Stimulated activated naive CD4-positive, alpha-beta T cell (primary cell): ENCODE measurements at places on chromosomes 7 and 10.

DNA sequence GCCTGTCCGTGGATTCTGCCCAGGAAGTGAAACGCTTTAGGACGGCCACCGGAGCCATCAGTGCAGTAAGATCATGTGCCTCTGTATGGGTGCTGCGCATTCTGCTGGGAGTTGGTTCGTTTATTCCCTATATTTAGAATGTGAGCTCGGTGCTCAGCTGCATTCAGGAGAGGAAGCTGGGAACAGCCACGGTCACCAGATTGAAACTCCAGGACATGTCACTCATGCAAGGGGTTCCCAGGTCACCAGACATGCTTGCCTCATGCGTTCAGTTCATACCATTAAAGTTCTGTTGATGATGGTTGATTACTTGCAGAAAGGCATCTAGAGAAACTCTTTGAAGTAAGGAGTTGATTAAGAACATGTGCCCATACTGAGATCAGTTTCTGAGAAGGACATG, 78.1 kb downstream of the TRRAP start:
- no peak for DNase-seq

DNA sequence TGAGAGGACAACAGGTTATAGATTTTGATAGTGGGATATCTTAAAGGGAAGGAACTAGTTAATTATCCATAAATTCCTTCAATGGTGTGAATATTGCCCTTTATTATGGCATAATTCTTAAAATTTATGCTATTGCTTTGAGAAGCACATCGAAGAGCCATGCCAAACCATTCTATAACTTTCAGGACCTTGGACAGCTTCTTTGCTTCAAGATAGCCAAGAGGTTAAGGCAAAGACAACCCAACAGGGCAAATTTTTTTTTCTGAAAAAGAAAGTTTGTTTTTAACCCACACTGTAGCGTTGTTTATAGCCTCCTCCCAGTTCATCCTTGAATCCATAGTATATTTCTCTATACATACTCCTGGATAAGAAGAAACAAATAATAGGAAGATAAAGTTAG, 103.2 kb downstream of the NRG3 start:
- no peak for DNase-seq

DNA sequence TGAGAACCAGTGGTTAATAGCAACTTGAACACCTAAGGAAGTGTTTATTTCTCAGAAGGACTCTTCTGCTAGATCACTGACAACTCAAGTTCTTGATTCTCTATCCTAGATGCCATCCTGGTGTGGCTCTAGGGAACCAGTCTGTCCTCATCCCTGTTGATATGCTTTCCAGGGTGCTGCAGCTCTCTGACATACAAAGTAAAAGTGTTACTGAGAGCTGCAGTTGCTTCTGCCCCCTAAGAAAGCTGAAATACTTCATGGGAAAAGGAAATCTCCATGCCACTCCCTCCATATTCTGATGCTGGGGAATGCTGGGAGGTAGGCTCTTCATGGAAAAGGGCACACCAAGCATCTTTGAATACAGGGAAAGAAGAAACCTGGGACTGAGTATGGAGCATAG, 168.1 kb downstream of the KLF6 start:
- no peak for DNase-seq

DNA sequence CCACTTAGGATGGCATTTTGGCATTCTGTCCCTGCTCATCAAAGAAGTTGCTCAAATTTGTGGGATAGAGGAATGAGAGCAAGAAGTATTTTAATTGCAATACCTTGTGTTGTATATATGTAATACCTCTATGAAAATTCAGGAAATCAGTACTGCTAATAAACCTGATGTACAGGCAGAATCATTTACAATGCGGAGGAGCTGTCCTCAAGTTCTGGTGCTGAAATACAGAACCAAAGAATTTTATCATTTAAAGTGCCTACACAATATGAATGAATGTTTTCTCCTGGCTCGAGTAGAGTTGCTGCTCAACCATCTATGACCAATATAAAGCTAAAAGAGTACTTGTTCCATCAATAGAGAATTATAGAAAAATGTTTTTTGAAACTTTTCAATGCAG, 305.8 kb downstream of the PLXNA4 start:
- DNase-seq: no peak

DNA sequence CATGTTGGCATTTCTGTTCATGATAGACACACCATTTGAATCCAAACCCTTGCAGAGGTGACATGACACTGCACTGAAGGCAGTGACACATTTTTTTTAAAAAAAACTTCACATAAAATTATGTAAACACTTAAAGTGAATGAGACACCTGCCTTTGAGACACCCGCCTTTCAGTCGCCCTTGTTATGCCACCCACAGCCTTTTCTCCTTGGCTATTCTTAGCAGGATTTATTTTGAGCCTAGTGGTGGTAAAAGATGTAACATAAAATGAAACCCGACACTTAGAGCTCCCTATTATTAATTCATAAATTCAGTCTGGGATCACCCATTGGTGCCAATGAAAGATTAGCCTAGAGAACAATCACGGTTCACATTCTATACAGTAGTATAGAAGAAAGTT, 161.3 kb downstream of the DYNC1I1 start:
- DNase-seq: no peak

GRCh38 chr7:130371046-130371445, 9.2 kb upstream of the CPA1 start:
- no peak for DNase-seq

- DNase-seq: no peak
These were observed 135.4 kb downstream of the EMX2 start for GRCh38 chr10:117677890-117678500.

- no peak for DNase-seq
These were observed 92.6 kb downstream of the PTPRE start for GRCh38 chr10:127999297-128000129.

DNA sequence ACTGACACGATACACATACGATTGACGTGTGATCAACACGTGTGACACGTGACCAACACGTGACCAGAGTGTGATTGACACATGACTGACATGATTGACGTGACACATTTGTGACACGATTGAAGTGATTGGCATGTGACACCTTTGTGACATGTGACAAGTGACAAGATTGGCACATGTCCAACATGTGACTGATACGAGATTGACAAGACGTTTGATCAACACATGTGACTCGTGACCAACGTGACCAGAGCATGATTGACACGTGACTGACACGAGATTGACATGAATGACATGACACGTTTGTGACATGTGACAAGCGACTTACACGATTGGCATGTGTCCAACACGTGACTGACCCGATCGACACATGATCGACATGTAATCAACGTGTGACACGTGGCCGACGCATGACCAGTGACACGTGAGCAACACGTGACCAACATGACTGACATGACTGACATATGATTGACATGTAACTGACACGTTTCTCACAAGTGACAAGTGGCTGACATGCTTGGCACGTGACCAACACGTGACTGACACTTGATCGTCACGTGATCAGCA, 22.0 kb downstream of the CRPPA start:
- DNase-seq: no peak

DNA sequence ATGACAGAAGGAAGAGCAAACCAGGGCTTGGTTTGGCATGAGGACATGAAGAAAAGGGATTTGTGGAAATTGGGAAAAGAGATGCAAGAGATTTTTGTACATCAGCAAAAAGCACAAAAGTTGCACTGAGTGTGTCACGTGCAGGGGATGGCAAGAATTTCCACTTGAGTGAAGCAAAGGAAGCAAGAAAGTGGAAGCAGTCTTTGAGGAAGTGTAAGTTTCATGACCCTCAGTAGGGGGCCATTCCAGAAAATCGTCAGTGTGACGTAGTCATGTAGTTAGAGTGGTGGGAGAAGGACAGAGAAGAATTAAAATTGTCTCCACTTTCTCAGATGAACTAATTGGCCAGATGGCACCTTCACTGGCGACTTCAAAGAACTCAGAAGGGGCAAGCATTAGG, 123.3 kb upstream of the FZD1 start:
- DNase-seq: no peak

DNA sequence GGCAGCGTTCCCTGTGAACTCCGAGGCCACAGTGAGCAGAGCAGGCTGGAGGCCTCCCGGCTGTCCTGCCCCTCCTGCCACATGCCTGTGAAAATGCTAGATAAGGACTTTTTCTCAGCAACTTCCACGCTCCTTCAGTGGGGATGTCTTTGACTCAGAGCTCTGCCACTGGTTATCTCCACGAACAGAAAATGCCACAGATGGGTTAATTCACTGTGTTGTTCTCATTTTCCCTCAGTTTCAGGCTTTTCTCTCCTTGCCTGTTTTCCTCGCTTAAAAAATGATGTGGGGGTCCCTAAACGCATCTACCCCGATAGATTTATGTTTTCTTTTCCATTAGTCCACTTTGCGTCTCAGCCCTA, 51.3 kb downstream of the IKZF1 start:
- DNase-seq: no peak

GRCh38 chr10:129861776-129862531, 102.1 kb downstream of the EBF3 start:
- no peak for DNase-seq

DNA sequence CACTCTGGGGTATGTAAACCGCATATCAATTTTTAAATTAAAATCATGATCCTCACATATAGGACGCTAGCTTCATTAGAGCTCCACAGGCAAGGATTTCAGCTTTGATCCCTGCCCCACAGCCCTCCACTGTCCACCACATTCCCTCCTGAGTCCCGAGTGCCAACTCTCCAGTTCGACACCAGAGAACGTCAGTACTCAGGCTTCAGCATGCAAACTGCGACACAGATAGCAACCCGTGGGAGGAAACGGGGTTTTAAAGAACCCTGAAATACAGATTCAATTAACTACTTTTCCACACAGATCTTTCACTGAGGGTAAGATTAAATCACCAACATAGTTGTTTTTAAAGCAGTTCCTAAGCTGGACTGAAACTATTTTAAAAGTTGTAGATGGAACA, 26.1 kb downstream of the RAPGEF5 start:
- no peak for DNase-seq

DNA sequence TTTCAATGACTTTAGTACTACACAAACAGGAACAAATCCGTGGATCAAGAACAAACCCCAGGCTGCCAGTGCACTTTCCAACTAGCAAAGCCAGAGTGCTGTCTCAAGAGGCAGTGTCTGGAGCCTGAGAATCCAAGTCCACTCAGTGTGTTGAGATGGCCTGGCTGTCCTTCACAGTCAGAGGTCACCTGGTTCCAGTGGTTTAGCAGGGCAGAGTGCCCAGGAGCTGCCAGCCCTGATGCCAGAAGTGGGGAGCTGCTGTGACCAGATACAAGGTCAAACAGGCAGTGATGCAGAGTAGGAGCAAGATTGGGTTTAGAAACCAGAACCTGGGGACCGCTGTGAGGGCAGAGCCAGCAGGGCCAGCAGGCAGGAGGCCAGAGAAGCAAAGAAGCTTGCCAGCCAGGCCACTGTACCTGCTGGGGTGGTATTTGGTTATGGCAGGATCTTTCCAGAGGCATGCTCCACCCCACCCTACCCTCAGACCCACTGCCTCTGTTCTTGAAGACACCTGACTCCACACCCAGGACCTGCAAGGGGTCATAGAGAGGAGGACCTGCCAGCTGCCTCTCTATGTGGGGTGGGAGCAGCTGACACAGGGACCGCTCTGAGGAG, 35.6 kb upstream of the C10orf90 start:
- no peak for DNase-seq

- DNase-seq: no peak
These were observed 369.0 kb downstream of the MAGI2 start for GRCh38 chr7:79084423-79084822.

DNA sequence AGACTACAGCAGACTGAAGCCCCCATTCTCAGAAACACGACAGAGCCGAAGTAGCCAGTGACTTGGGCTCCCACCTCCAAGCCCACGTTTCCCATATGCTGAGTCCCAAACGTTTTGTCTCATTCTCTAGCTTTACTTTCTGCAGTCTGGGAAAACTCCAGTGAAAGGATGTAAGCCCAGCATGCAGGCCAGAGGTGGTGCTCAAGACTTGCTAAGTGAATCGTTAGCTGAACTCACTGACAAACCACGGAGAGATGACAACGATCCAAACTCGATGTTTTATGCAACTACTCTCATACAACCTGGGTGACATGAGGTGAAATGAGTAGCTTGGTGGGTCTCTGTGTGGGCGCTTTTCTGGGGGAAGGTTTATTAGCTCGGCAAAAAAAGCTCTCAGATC, 731.8 kb downstream of the SUGCT start:
- no peak for DNase-seq

- no peak for DNase-seq
These were observed 519.1 kb downstream of the NRG3 start for GRCh38 chr10:82394122-82394521.

DNA sequence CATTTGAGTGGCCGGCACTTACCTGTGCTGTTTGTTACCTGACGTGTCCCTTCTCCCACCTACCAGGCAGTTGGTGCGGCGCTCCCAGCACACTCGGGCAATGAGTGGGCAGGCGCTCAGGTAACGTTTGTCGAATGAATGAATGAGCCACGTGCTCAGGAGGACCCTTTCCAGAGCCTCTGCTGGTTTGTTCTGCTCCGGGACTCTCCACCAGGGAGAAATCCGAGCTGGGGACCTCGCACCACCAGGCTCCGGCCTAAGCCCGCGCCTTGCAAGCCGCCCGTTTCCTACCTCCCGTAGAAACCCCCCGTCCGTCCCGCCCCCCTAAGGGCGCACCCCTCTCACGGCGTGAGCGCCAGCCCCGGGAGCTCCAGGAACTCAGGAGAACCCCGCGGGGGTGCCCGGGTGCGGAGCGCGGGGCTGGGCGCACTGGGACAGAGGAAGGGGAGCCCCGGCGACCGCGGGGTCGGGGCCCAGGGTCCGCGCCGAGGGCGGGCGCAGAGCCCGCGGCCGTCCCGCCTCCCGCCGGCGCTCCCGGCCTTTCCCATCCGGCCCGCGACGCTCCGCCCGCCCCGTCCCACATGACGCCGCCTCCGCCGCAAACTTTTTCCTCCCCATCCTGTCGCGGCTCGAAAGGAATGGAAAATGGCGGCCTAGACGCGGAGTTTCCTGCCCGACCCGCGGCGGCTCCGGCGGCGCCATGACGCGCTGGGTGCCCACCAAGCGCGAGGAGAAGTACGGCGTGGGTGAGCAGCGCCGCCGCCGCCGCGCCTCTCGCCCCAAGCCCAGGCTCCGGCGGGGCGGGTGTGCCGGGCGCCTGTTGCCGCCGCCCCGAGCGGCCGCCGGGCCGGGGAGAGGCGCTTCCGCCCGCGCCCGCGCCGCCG, at the start of gene DOCK1:
TSS of gene DOCK1 (plus strand) at position 611 of the 884 bp plus-strand sequence. CDS start at position 701, 90 bp downstream.
- DNase-seq: no peak
